ENCODE measurements at places on chromosomes 3 and 15. TPM values are rescaled to one million over a fixed set of nuclear protein-coding genes. Genes with fewer than 3 reads are reported as not detected.
A peak's percentile ranks its signal among the peaks of the same experiment; 100 is the strongest.

- peak; percentile 98 for DNase-seq
Observed at GRCh38 chr3:125519678-125520562, at the start of gene SNX4. SNX4 (minus strand) TSS chr3:125520202; CDS start chr3:125520172, 30 bp downstream.

Gene SLC9C1
- not detected for total RNA-seq

Gene CHRM5
- under 0.01 TPM for total RNA-seq

- peak; percentile 55 for DNase-seq
Observed at GRCh38 chr3:10462641-10463532, 42.5 kb downstream of the ATP2B2 start.

- no peak for DNase-seq
Observed at GRCh38 chr3:163056874-163057497, 1560.4 kb downstream of the OTOL1 start.

Measured in osteoblast (primary cell).